PC-9 (cell line): ENCODE measurements at places on chromosomes 7 and 10. TPM values are rescaled to one million over a fixed set of nuclear protein-coding genes. Genes with fewer than 3 reads are reported as not detected.

Gene AGR3
- total RNA-seq: 0.57 and 0.63 TPM in 2 replicates

Gene DNAJB6
- 137 and 182 TPM in 2 replicates for total RNA-seq

Gene CRPPA
- total RNA-seq: 8.0 and 9.2 TPM in 2 replicates

Gene SPDYE16
- not detected in 2 replicates for total RNA-seq

Gene TUBB8
- 0.53 and 0.59 TPM in 2 replicates for total RNA-seq

Gene AUTS2
- total RNA-seq: not detected in 2 replicates

Gene PLCE1
- 14.8 and 15.2 TPM in 2 replicates for total RNA-seq

Gene AIMP2
- total RNA-seq: 65.1 and 73.8 TPM in 2 replicates

Gene ZPBP
- total RNA-seq: not detected in 2 replicates

Gene PRF1
- not detected in 2 replicates for total RNA-seq

Gene HK1
- 128 and 140 TPM in 2 replicates for total RNA-seq

Gene LEP
- not detected in 2 replicates for total RNA-seq

DNA sequence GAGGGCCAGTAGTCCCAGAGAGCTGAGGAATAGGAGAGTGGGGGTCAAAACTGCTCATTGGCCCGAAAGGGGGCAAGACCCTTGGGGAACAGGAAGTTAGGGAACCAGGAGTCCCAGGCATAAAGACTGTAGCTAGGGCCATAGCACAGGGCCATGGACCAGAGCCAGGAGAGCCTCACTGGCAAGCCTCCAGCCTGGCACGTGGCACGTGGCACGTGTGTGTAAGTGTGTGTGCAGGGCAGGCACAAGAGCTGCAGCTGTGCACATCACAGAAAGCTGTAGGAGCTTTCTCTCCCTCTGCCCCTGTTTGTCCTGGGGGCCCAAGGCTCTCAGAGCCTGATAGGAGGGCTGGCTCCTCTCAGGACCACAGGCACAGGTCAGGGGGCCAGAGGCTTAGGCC, 47.8 kb upstream of the SLF2 start:
- DNase-seq: no peak

GRCh38 chr7:143415742-143416397, 7.2 kb upstream of the EPHA1 start:
- DNase-seq: peak; percentile 60

DNA sequence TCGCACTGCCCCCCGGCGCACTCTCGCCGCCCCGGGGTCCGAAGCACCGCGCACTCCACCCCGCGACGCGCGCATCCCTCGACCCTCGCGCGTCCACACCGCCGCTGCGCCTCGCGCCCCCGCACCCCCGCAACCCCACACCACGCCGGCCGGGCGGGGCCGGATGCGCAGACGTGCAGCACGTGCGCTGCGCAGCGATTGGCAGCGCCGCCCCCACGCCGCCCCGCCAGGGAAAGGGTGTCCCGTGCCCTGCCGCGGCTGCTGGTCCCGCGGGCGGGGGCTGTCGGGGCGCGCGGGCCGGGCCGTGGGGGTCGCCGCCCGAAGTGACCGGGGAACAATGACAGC, 53.7 kb upstream of the KDM7A start:
- DNase-seq: no peak

DNA sequence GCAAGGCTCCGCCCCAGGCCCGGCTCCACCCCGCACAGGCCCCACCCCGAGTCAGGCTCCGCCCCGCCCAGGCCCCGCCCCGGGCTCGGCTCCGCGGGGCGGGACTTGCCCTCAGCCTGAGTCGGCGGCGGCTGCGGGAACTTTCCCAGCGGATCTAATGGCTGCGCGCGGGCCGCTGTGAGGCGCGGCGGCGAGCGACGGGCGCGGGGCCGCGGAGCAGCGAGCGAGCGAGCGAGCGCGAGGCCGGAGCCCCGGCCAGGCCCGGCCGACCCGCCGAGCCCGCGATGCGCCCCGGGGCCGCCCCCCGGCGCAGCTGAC, at the start of gene INPP5A:
INPP5A (plus strand) TSS at position 104 of the 318 bp plus-strand sequence. CDS start 310 bp downstream, outside the sequence.
- no peak for DNase-seq

DNA sequence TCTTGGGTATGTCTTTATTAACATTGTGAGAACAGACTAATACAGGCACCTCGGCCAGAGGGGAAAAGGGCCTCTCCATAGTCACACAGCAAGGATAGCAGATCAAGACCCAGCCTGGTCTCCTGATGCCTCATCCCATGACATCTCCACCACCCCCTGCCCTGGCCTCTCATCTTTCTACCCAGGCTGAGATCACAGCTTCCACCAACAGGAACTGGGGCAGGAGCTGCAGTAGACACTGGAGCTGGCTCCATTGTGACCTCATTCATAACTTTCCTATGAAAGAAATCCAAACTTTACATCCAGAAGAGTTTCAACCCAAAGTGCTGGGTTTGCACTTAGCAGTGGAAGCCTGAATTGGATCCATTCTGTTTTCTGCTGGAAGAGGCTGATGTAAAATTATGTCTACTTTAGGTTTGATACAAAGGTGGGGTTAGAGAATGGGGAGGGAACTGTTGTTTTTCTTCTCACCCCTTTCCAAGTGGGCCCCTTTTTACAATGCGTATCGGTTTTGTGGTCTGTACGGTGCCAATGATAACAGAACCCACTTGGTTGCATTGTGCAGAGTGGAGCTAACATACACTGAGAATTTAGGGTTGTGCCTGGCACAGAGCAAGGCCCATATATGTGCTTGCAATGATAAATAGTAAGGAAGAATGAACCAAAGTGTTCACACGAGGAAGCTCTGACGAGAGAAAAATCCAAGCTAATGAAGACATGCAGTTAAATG, 28.6 kb upstream of the INSIG1 start:
- DNase-seq: no peak

DNA sequence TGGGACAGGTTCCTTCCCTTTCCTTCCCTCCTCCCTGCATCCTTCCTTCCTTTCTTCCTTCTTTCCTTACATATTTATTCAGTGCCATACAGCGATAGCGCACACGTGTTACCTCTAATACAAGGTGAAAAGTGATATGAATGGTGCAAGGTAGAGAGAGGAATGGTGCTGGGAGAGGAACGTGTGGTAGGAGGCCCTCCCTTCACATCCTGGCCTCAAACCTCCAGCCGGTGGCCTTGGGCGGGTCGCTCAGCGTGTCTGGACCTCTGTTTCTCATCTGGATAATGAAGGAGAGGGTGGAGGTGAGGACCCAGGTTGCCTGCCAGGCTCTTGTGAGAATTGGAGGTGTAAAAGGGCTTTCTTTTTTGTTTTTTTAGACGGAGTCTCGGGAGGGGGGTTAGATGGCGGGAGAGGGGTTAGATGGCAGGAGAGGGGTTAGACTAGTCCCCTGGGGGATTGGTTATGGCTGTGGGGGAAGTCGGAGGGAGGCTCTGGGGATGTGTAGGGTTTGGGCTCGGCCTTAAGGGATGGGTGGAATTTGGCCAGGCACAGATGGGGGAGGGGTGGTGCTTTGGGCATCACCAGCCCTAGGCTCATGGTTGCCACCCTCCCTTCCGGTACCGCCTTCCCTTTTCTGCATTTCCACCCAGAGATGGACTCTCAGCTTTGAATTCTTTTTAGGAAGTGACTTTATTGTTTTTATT, 14.9 kb downstream of the CHST3 start:
- no peak for DNase-seq

GRCh38 chr10:5943536-5943935, 33.8 kb downstream of the IL15RA start:
- no peak for DNase-seq

- no peak for DNase-seq
Measured at GRCh38 chr10:239109-239508, 103.9 kb downstream of the ZMYND11 start.

DNA sequence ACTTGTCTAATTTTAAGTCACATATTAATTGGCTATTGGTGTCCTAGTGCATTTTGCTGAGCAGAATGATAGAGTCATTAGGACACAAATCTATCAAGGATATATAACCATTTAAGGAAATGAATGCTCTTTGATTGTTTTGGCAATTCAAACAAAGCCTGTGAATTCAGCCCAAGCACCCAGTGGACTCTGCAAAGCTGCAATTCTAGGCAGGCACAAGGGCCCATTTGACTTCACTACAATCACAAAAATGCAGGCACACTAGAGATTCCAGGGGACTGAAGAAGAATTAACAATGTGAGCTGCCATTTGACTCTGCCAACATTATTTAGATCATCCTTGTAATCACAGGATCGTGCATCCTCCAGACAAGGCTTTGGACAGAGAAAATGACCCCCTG, 544.2 kb upstream of the PHF14 start:
- no peak for DNase-seq

GRCh38 chr7:114478384-114478783, 63.8 kb downstream of the FOXP2 start:
- no peak for DNase-seq
